ENCODE measurements at places on chromosomes 16 and 17.

GRCh38 chr16:29989111-29989858 lies 6.1 kb downstream of the HIRIP3 start:
- no peak for DNase-seq

DNA sequence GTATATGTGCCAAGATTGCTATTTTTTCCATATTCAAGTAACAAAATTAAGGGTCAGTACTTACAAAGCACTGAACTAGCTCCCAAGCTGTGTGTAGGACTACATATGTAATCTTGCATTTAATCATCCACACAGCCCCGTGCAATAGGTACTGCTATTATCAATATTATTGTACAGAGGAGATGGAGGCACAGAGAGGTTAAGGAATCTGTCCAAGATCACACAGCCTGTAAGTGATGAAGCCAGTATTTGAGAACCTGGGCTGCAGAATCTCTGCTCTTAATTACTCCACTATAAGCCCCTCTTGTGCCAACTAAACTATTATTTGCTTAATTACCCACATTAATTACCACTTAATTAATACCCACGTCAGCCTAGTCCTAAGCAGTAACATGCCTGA lies 134.1 kb downstream of the KATNIP start:
- no peak for DNase-seq

DNA sequence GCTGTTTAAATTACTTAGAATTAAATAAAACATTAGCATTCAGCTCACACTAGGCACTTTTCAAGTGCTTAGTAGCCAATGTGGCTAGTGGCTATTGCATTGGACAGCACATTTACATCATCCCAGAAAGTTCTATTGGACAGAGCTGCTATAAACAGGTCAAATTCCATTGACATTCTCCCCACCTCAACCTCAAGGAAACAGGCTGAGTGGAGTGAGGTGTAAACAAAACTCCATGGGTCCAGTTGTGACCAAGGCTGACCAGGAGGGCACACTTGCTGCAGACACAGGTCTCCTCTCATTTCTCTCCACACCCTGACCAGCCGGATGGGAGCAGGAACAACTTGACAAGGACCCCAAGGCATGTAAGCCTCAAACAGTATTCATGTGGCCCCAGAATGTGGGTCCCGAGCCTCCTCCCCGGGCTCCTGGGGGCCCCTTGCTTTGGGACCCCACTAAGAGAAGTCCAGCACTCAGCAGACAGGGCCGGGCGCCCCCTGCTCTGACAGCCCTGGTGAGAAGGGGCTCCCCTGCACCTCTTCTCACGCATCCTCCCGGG lies 488 bp downstream of the C17orf113 start:
- no peak for DNase-seq

GRCh38 chr17:69166957-69167356 lies 25.3 kb upstream of the ABCA6 start:
- no peak for DNase-seq

DNA sequence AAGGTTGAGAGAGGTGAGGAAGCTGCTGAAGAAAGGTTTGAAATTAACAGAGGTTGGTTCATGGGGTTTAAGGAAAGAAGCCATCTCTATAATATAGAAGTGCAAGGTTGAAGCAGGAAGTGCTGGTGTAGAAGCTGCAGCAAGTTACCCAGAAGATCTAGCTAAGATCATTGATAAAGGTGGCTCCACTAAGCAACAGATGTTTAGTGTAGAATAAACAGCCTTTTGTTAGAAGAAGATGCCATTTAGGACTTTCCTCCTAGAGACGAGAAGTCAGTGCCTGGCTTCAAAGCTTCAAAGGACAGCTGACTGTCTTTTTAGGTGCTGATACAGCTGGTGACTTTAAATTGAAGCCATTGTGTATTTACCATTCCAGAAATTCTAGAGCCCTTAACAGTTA lies 29.3 kb downstream of the GOSR1 start:
- no peak for DNase-seq

GRCh38 chr17:50052241-50052796 lies 3.6 kb upstream of the ITGA3 start:
- DNase-seq, result no peak

DNA sequence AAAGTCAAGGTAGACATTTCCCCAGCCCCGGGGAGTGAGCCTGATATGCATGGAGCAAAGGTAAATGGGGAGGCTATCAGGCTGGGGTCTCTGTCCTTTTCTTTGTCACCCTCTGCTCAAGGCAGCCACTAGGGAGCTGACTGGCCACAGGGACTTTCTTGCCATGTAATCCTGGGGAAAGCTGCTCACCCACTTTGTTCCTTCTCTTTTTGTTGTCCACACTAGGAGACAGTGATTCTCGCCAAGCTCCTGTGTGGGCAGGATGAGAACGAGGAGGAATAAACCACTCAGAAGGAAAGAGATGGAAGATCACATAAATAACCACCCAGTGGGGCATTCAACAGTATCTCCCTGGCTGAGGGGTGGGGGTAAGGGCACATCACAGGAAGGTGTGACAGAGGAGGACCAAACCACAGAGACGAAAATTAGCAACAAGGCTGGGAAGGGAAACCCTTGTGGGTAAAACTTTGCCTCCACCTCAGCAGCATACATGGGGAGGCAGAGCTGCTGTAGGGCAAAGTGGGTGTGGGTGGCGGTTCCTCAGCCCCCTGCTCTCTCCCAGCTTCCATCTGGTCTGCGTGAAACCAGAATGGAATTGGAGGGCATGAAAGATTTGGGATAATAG lies 26.2 kb upstream of the CCL1 start:
- no peak for DNase-seq

DNA sequence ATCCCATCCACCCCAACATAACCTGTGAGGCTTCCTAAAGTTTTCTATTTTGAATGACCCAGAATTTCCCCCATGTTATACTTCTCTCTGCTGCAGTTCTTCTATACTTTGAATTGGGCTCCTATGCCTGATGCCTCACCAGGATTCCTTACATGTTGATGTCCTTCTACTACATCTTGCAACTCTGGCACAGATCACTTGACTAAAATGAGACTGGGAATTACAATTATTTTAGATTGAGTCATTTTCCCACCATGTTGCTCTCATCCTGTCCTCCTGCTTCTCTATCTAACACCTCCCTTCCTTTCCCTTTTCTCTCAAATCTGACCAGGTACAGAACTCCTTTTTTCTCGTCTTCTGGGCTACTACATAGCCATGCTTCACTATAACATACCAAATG lies 314.0 kb upstream of the KCNJ16 start:
- DNase-seq, result no peak

DNA sequence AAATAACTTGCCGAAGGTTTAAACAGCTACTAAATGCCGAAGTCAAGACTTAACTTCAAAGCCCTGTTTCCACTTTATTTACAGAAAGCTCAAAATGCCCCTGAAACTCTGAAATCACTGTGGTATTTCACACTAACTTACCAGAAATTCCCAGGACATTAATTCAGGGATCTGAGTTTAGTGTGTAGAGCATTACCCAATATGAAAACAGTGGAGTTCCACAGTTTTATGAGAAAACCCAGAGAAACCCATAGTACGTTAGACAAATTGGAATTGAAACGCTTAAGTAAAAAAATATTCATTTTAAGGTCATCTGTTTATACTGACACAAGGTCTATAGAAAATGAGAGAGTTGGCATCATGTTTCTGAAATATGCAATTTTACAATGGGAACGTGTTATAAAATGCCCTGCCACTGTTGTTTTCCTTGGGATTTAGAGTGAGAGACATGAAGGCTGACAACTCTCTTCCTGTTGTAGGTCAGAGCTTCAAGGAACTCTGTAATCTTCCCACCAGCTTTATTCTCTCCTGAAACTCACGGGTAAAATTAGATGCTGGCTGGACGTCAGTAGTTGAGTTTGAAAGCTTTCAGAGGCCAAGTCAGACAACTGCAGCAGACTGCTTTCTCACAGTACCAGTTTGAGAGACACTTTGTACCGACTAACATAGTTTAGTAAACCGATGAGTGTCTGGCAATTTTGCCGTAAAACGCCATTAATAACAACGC lies 139.4 kb upstream of the TBX2 start:
- DNase-seq, result no peak

DNA sequence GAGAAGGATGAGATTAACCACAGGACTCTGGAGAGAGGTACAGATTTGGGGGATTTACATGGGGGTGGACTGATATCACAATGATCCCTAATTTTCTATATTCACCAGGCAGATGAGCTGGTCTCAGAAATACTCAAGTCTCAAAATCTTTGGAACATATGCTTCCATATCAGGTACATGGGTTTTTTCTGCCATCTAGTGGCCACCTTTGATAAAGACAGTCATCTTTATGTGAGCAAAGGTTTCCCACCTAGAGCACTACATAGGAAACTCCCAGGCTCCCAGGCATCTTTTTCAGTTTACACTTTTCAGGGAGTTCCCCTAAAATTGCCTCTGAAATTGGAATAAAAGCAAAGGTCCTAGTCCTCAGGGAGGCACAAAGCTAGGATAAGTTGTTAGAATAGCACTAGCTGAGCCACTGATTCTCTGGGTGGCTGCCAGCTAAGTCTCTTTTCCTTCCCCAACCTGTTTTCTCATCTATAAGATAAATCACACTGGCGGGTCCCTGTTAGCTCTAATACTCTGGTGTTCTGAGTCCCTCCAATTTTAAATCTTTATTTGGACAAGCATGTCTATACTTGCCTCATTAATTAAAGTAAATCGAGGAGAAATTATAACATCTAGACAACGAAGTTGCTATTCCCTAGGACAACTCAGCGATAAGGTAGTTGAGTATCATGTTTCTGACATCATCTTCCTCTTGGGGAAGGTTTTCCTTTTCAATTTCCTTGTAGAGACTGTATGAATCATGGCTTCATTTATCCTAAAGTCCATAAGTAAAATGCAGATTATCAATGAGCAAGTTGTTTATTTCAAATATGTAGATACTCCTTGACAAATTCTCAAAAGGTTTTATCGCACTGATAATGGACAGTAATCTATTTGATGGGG lies 19.0 kb upstream of the MON1B start:
- DNase-seq, result no peak

GRCh38 chr17:77400445-77400870 lies 259.7 kb downstream of the SEC14L1 start:
- DNase-seq, result no peak

DNA sequence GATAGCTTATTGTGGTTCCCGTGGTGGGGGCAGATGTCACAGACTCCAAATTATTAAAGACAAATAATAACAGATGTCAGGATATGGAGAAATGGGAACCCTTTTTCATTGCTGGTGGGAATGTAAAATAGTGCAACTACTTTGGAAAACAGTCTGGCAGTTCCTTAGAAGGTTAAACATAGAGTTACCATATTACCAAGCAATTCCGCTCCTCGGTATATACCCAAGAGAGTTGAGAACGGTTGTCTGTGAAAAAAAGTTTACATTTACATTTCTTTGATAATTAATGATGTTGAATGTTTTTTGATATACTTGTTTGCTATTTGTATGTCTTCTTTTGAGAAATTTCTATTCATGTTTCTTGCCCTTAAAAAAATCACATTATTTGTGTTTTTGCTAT lies 41.2 kb downstream of the OR1D5 start:
- DNase-seq, result no peak

- no peak for DNase-seq
Measured at GRCh38 chr17:39963829-39964228, 1.0 kb downstream of the GSDMA start.

GRCh38 chr17:15418781-15419180 lies 48.6 kb downstream of the CDRT4 start:
- DNase-seq, result no peak

GRCh38 chr17:62862251-62862650 lies 54.1 kb upstream of the MARCHF10 start:
- no peak for DNase-seq

DNA sequence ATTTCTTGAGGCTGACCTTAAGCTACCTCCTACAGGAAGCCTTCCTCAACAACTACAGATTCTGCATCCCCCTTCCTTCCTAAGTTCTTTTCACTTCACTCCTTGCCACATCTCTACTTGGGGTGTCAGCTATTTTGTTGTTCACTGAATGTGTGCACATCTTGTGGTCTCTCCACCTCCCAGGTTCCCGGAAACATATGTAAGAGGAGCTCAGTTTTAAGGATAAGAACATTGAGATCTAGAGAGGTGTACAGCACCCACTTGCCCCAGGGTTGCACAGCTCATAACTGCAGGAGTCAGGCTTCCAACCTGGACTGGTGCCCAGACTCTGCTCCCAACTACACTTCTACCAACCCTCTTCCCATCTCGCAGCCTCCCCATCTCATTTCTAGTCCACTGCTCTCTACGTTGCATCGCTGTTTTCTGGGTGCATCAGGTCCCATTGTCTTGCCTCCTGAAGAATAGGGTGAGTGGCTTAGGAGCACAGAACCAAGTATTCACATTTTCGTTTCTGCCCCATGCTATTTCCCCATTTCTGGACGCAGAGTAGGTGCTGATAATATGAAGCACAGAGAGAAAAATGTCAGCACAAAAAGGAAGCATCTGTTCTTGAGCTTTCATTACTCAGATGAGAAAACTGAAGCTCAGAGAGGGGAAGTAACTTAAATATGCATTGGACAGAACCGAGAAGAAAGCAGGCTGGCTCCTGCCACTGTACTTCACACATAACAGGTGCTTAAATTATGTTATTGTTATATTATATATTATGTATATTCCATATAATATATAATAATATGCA lies 292.0 kb upstream of the CCL2 start:
- DNase-seq, result no peak

DNA sequence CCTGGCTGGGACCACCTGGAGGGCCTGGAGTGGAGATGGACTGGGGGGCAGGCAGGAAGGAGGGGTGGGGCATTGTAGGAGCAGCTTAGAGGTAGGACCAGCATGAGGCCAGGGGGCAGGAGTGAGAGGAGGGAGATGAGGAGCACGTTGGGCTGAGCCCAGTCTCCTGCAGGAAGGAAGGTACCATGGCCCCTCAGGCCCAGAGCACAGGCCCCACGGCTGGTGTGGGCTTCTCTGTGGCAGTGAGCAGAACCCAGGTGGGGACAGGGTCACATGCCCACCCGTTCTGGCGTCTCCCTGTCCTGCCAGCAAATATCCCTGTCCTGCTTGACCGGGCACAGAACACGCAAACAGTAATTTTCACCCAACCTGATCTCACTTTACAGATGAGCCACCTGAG lies 141.8 kb downstream of the ENGASE start:
- no peak for DNase-seq

DNA sequence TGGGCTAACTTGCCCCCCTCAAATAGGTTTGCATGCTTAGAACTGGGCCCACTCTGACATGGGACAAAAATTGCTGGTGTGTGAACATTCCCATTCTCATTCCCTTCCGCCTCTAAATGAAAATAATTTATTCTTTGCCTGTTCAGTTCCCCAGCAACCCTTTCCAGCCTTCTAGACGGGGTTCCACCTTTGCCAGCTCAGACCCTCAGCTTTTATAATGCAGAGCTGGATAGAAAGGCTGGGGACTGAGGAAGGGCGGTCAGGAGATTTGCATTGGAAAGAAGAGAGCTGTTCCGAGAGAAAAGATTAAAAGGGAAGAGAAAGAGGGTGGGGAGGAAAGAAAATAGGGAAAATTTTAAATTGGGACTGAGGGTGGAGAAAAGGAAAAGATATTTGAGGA lies 151.1 kb upstream of the WSCD1 start:
- DNase-seq, result no peak

- no peak for DNase-seq
Measured at GRCh38 chr17:56810891-56811775, 22.6 kb downstream of the C17orf67 start.

- DNase-seq, result no peak
Measured at GRCh38 chr17:17493249-17493985, 2.8 kb downstream of the RASD1 start.

All from NCI-H187 treated with DMSO at 0.1 percent for 48 hours (cell line).